Stimulated activated memory B cell treated with anti-CD40 and anti-IgM and Interleukin-4, amounts not matched to agents 10 μg/mL and 1 μg/mL and 100 μg/mL, for 72 hours (primary cell): ENCODE measurements at places on chromosomes 5 and 9.
A peak's percentile ranks its signal among the peaks of the same experiment; 100 is the strongest.

- ATAC-seq: no peak
Observed at GRCh38 chr9:21873540-21874221, 71.2 kb downstream of the MTAP start.

GRCh38 chr9:99436616-99437015 is 214.5 kb downstream of the SEC61B start:
- no peak for ATAC-seq

DNA sequence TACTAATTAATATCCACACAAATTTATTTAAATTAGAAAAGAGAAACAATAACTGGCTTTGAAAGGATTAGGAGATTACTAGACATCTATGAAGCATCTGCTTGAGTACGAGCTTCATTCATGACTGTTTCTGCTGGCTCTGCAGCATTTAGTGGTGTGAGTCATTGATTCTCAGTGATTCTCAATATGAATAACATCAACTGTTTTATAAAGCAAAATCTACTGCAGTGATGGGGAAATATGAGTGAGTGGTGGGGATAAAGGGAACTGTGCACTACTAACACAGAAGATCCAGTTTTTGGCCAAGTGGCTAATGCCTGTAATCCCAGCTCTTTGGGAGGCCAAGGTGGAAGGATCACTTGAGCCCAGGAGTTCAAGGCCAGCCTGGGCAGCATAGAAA is 8.4 kb downstream of the FNBP1 start:
- ATAC-seq: peak; percentile 45

GRCh38 chr9:122307061-122307460 is 42.4 kb downstream of the MRRF start:
- ATAC-seq: no peak

GRCh38 chr5:103178167-103178566 is 58.1 kb downstream of the PPIP5K2 start:
- no peak for ATAC-seq

DNA sequence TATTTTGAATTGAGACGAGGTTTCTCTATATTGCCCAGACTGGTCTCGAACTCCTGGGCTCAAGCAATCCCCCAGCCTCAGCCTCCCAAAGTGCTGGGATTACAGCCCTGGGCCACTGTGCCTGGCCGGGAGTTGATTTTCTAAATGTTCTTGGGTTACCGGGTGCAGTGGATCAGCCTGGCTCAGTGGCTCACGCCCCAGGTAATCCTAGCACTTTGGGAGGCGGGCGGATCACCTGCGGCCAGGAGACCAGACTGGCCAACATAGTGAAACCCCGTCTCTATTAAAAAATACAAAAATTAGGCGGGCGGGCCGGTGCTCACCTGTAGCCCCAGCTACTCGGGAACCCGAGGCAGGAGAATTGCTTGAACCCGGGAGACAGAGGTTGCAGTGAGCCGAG is 106.9 kb upstream of the LARP1 start:
- no peak for ATAC-seq
